Activated CD4-positive, alpha-beta T cell treated with anti-CD3 and anti-CD28 coated beads, Interleukin-2, amount 50 U/mL, for 4 hours (primary cell): ENCODE measurements at places on chromosomes 5 and 9.

DNA sequence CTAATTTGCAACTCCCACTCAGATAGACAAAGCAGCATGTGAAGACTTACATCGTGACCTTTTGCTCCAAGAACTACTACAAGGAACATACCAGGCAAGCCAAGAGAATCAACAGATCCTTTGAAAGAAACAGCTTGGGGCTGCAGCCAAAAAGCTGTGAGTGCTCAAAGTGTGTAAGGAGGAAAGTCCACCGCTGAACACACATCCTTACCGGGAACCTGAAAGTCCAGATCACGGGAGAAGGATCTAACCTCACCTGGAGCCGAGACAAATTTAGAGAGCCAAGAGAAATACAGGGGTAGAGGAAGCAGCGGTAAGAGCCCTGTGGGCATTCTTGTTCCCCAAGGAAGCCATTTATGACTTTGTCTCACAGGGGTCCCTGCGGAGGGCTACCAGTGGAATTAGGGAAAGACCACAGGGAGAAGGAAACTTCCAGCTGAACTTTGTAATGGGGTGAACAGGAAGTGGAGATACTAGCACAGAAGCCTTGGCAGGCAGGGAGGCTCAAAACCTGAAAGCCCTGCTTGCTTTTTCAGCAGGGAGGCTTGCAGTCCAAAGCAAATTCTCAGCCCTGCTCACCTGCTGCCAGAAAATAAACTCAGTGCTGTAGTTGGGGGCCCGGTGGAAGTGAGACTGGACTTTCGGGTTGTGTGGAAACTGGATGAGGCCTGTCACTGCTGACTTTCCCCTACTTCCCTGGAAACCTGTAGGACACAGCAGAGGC, 350.2 kb downstream of the DTWD2 start:
- DNase-seq: no peak

DNA sequence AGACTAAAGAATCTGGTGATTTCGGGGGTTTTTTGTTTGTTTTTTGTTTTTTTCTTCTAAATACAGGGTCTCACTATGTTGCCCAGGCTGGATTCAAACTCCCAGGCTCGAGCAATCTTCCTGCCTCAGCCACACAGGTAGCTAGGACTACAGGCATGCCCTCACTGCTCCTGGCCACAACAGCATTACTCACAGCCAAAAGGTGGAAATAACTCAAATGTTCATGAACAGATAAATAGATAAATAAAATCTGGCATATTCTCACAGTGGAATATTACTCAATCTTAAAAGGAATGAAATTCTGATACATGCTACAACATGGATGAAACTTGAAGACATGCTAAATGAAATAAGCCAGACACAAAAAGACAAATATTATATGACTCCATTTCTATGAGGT, 19.8 kb upstream of the RAD23B start:
- DNase-seq: no peak

- DNase-seq: no peak
Measured at GRCh38 chr5:132009706-132010405, 1.6 kb downstream of the ACSL6 start.

DNA sequence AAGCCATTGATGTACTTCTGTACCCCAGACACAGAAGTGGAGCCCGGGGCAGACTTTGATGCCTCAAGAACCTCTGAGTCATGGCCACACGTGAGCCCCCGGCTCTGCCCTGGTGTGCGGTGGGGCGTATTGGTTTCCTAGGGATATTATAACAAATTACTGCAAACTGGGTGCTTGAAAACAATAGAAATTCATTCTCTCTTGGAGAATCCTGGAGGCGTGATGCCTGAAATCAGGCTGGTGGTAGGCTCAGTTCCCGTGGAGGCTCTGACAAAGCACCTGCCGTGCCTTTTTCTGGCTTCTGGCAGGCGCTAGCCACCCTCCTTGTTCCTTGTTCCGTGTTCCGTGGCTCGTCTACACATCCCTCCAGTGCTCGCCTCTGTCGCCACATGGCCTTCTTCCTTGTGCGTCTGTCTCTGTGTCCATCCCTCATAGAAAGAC, 24.2 kb downstream of the NEK6 start:
- DNase-seq: no peak

- no peak for DNase-seq
Measured at GRCh38 chr9:78074385-78075291, 43.0 kb upstream of the GNAQ start.

GRCh38 chr9:122336866-122337555, 33.8 kb upstream of the PTGS1 start:
- no peak for DNase-seq

GRCh38 chr5:119323601-119324000, 32.2 kb upstream of the TNFAIP8 start:
- DNase-seq: no peak

DNA sequence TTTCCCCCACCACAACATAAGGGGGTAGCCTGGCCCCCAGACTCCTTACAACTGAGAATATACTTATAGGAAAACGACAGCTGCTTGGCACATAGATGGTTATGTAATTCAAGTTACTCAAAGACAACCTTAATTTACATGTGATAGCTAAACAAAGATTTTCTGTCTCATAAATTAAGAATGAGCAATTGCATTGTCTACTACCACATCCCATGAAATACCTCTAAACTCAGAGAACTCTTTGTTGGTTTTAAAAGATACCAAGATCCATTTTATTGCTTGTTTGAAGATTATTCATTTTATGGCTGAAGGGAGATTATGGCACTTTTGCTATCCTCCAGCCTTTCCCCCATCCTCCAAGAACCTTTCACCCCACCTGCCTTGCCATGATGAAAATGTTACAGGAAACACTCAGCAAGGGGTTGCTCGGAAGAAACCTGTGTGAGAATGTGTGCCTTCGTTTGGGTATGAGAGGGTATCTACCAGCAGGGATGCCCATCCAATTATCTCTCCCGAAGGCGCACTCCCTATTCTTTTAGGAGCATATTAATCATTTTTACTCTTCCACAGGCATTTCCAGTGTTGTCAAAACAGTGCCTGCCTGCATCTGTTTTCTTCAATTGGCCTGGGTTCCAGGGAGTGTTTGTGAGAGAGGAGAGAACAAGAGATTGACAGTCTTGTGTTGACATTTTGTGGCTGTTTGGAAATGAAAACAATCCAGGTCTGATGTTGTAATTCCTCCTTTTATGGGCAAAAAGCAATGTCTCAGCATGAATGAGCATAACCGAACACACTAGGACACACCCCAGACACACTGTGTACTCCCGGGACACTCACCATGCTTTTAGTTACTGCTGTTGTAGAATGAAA, 208.0 kb upstream of the ANKRD55 start:
- DNase-seq: no peak

GRCh38 chr9:136107155-136107952, 11.3 kb downstream of the TMEM250 start:
- no peak for DNase-seq

DNA sequence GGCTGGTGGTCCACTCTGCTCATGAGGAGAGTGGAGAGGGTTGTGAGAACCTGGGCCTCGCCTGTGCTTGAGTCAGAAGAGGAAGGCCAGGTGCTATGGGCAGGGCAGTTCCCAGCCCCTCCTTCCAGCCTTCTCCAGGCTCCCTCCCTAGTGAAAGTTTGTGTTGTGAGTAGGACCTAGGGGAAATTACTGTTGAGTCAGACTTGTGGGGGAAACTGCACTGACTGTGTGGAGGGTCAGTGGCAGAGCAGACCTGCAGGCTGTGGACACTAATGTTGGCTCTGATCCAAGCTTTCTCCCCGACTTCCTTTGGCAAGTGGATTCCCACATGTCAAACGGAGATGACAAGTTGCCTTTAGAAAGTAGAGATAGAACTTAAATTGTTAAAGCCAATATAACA, 102.6 kb downstream of the ARHGAP26 start:
- DNase-seq: no peak

DNA sequence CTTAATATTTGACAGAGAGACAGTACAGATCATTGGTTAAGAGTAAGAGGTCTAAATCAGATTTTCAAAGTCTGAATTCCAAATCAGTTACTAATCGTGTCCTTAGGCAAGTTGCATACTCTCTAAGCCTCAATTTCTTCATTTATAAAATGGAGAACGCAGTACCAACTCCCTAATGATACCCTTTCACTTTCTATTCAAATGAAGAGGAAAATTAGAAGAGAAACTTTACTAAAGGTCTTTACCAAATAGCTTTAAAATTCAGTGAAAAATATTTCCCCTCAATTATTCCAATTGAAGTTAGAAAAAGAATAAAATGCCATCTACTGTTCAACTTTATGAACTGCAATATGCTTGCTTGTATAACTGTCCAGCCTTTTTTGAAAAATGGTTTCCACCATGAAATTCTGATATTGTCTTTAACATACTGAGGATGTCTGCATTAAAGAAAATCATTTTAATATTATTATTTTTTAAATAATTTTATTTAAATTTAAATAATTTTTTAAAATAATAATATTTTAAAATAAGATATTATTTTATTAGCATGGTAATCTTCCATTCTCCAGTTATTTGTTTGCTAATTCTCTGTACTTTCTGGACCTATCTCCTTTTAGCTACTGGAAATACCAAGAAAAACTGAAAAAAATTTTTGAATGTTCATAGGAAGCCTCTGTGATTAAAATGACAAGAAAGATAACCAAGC, 36.0 kb downstream of the POC5 start:
- no peak for DNase-seq

DNA sequence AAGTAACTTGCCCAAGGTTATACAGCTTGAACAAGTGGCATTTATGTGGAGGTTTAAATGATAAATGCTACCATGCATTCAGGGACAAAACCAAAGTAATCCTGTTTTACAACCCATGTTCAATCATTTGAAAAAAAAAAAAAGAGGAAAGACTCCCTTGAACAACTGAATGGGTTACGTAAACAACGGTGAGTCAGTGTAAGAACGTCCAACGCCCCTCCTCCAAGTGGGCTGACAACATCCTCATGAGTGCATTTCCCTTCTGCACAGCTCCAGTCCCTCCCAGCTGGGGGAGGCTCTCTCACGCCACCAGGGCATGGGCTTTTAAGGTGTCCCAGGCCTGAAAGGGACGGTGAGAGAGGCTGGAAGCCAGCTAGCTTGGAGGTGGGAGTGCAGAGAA, 90.0 kb downstream of the PRRT1B start:
- DNase-seq: peak; percentile 78

DNA sequence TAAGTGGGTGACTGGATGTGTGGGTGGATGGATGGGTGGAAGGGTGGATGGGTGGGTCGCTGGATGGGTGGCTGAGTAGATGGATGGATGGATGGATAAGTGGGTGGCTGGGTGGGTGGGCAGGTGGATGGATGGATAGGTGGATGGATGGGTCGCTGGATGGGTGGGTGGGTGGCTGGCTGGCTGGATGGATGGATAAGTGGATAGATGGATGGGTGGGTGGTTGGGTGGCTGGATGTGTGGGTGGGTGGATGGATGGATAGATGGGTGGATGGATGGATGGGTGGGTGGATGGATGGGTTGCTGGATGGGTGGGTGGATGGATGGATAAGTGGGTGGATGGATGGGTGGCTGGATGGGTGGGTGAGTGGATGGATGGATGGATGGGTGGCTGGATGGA, 27.3 kb upstream of the CEP72 start:
- DNase-seq: no peak

- DNase-seq: no peak
Measured at GRCh38 chr5:57199866-57200265, 26.0 kb downstream of the GPBP1 start.

DNA sequence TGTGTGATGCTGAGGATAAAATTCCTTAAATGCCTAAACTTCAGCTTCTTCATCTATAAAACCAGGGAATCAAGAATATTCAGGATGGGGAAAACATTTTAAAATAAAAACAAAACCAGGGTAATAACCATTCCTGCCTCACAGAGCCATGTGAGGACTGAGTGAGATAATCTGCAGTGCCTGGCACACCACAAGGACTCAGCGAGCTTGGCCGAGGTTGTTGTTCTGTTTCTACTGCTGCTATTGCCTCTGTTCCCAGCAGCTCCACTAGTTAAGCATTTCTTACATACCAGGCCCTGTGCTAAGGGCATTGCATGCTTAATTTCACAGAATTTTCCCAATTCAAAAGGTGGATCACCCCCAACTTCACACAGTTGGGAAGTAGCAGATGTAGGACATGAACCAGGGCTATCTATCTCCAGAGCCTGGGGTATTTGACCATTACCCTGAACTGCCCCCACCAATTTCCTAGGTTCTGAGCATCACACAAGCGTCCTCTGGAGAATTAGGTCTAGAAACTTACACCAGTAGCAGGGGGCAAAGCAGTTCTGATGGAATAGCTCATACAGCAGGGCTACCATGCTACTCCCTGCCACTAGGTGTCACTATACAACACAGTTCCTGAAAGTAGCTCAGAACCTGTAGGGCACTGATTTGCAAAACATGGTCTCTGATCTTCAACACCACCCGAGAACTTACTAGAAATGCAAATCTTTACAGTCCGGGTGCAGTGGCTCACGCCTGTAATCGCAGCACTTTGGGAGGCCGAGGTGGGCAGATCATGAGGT, 74.3 kb downstream of the LRSAM1 start:
- DNase-seq: peak; percentile 9

DNA sequence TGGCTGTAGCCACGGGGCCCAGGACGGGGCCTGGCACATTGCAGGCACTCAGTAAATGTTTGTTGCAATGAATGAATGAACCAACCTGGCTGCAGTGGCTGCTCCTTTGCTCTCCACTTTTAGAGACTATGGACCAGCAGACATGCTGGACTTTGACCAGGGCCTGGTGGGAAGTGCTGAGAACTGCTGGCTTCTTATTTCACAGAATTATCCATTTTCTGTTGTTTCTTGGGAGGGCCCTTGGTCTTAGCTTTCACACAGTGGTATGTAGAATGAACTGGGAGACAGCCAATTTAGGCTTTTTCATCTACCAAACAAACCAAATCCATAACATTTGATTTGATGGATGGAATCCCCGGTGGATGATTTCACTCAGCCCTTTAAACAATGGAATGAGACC, 78.0 kb upstream of the LHFPL2 start:
- DNase-seq: no peak

- DNase-seq: no peak
Measured at GRCh38 chr5:36145311-36145710, 6.4 kb downstream of the LMBRD2 start.

- DNase-seq: no peak
Measured at GRCh38 chr5:27328480-27328879, 290.1 kb upstream of the CDH9 start.

DNA sequence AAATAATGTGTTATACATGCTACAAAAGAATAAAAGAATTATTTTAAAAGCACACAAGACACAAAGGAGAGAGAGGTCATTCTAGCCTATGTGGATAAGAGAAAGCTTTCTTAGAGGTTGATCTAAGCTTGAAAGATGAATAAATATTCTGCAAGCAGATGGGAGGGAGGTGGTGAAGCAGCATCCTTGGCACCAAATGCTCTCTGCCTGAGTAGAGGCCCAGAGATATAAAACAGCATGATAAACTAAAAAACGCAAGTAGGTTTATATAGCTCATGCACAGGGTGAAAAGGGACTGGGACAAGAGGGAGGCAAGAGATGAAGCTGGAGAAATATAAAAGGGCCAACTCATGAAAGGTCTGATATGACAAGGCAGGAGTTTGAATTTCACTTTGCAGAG, 283.2 kb upstream of the POU5F2 start:
- DNase-seq: no peak

- DNase-seq: no peak
Measured at GRCh38 chr9:82970359-82970758, 92.6 kb downstream of the RASEF start.
